Heart left ventricle (tissue), 16 donors: ENCODE measurements at places on chromosomes 16 and 17.

DNA sequence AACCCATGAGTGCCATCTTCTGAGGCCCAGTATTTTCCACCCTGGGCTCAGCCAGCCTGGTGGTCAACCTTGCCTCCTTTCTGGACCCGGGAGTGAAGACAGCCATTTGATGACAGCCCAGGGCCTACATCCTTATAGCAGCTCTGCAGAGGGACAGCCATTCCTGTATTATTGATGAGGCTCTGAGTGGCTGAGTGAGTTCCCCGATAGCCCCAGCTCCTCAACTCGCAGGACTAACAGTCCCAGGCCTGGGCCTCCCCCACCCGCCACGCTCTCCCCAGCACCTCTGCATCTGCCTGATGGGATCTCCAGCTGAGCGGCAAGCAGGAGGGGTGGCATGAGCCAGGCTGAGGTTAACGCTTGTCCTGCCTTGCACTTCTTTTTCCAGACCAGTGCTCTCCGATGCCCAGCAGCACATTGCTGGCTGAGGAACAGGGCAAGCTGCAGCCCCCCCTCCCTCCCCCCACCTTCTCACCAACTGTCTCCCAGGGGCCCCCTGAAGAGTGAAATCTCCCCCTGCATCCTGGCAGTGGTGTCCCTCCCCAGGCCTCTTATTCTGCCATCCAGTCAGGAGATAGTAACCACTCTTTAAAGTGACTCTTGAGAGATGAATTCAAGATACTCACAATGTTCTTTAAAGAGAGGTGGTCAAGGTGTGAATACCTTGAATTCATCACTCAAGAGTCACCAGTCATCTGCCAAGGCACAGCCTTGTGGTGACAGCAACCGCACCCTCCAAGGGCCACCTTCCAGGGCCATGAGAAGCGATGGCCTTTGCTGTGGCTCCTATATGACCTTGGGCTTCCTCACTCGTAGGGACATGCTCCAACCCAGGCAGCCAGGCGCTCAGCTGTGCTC lies 23.5 kb downstream of the CACNG5 start:
- no peak for DNase-seq

GRCh38 chr16:69417520-69418199 lies 6.8 kb upstream of the CYB5B start:
- DNase-seq, result no peak

- no peak for DNase-seq
Measured at GRCh38 chr16:15484662-15485061, 50.3 kb downstream of the BMERB1 start.

DNA sequence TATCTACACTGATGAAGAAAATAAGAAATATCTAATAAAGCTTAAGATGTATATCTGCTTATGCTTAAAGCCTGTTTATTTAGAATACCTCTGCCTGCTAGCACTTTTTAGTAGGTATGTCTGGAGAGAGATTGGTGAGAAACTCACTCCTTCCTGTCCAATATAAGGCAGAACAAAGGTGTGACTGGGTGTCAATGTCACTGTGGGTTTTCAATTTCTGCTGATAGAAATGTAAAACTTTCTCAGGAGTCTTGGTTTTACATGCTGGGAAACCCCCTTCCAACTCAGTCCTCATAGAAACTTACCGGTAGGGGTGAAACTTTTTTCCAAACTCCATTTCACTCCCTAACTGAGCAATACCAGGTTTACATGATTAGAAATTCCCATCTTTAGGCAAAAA lies 17.8 kb upstream of the MPHOSPH6 start:
- no peak for DNase-seq

- no peak for DNase-seq
Measured at GRCh38 chr16:73125850-73126524, 78.1 kb upstream of the ZFHX3 start.

DNA sequence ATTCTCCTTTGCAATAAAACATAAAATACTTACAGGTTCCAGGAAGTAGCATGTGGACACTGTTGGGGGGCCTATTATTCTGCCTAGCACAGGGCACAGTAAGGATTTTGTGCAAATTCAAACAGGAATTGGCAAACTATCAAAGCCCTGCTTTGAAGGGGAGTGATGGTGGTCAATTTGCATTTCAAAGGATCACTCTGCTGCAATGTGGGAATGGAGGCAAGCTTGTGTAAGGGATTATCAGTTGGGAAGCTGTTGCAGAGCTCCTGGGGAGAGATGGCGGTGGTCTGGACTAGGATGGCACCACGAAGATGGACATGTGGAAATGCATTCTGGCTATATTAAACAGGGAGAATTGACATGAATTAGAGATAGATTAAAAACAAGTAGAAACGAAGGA lies 990.7 kb upstream of the RBFOX1 start:
- DNase-seq, result no peak

- no peak for DNase-seq
Measured at GRCh38 chr17:77320044-77320440, 179.3 kb downstream of the SEC14L1 start.

- DNase-seq, result peak; percentile 76
Measured at GRCh38 chr17:75693500-75694481, 26.7 kb downstream of the SAP30BP start.

DNA sequence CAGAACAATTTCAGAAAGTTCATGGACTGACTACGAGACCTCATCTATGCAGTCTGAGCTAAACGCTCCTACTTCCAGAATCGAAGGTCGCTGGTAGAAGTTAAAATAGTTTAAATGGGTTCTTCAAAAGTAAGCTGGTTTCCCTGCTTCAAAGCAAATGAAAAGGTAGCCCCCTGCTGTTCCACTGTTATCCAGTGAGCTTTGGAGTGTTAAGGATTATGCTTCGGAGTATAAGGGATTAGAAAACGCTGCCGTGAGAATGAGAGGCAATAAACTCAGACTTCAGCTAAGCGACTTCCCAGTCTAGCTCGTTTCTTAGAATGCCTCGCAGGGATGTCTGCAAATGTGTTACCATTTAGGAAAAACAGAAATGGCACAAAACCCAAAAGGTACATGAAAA lies 12.4 kb downstream of the MLYCD start:
- DNase-seq, result no peak
